Hematopoietic multipotent progenitor cell (in vitro differentiated cells): ENCODE measurements at places on chromosomes 13 and 19. TPM values are rescaled to one million over a fixed set of nuclear protein-coding genes. Genes with fewer than 3 reads are reported as not detected.

- no peak for DNase-seq
Measured at GRCh38 chr19:47529018-47529742, 14.3 kb upstream of the NAPA start.

- DNase-seq = no peak
Measured at GRCh38 chr19:916645-917322, 349 bp upstream of the KISS1R start.

GRCh38 chr13:97211300-97211699 is 10.8 kb upstream of the MBNL2 start:
- no peak for DNase-seq

DNA sequence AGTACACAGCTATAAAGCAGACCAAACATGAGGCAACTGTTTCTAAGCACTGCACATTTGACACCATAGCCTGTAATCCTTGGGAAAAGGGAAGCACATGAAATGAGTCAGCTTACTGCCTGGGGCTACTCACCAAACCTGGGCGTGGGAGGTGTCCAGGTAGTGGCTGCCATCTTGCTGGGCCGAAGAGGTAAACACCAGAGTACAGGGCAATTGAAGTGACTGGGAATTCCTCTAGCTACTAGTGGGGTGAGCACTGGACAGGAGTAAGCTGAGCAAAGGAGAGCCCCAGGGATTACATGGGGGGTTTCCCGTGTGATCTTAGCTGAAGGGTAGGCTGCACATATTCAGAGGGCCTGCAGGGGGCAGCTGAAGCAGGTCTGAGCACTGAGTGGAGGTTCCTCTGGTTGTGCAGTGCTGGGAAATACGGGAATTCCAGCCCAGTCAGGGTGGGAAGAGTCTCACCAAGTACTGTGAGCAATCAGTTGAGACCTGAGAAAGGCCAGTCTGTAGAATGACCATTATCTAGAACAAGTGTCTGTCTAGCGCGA is 140.5 kb downstream of the SLC7A1 start:
- DNase-seq = no peak

GRCh38 chr13:100789968-100790367 is 115.4 kb upstream of the TMTC4 start:
- peak; percentile 25 for DNase-seq

DNA sequence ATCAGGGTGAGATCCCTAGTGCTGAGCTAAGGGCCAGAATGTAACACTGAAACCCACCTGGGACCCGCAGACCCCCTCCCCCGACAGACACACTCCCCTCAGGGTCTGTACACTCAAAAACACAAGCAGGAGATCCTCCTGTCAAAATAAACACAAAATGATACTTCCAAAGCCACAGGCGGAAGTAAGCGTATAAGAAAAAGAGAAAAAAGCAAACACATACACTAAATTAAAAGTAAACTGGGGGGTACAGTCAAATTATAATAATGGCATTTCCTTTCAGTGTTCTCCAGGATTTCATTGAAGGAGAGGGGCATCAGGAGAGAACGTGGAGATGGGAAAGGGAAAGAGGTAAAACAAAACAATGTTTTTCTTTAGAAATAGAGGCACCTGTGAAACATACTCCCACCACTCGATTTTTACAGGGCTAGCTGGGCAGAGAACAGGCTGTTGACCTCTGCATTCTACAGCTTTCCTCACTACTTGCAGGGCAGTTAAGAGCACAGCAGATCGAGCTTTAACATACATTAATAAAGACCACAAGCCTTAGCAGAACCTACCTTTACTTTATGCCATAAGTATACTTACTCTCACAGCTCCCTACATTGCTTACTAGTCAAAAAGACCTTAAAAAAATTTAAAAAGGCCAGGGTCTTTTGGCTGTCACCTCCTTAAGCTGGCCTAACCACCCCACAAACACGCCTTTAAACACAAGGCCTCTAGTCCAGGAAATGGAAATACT is 5.3 kb downstream of the ZIC5 start:
- DNase-seq = no peak

DNA sequence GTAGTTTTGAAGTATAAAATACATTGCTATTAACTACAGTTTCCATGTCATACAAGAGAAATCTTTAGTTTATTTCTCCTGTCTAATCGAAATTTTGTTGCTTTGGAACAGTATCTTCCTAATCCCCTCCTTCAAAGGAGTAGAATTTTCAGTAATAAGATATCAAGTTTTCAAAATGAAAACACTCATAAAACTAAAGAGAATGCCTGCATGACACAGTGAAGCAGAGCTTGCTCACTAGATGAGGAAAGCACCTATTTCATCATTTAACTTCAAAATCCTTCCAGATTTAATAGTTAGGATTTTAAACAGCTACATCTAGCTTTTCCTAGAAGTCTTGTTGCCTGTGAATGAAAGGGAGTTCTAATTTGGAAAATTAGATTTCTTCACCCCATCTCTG is 80.8 kb downstream of the TNFSF11 start:
- DNase-seq = no peak

GRCh38 chr19:38039966-38040365 is 133.0 kb downstream of the SIPA1L3 start:
- no peak for DNase-seq

- no peak for DNase-seq
Measured at GRCh38 chr13:114259374-114259773, 22.0 kb upstream of the UPF3A start.

DNA sequence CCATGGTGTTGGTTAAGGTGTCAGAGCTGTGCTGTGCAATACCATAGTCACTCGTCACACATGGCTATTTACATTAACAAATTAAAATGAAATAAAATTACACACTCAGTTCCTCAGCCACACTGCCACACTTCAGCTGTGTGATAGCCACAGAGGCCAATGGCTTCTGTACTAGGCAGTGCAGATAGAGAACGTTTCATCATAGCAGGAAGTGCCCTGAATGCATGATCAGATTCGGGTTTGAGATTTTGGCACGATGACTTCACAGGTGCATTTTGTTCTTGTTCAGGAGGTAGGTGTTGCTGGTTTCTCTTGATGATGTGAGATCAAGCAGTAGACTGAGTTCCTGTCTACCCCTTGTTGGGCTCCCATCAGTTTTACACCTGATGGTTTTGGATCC is 6.5 kb downstream of the ARMC6 start:
- no peak for DNase-seq

DNA sequence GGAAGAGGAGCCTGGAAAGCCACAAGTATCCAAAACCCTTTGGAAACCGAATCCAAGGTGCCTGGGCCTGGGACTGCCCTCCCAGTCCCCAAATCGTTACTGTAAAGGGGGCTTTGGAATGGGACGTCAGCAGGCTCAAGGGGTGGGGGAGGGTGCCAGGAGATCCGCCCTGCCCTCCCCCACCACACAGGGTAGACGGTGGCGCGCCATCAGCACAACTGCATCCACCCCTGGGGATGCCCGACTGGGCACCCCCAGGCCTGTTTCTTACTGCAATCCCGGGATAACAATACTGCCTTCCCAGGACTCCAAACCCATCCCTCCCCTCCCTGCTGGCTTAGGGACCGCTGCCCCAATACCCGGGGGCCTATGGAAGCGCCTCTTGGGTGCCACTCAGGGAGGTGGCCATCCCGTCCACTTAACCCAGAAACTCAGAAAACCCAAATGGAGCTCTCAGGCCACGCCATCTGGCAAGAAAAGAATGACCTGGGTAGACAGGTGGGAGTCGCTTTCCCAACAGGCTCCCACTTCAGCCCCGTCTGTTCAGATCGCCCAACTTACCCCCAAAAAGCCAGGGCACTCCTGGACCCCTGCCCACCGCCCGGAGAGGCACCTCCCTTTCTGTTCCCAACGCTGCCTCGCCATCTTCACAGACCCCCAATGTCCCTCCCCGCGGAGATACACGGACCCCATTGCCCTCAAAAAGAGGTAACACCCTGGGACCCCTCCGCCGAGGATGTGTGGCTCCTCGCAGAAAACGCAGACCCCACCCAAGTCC is 2.4 kb downstream of the KLF16 start:
- no peak for DNase-seq

GRCh38 chr13:35470671-35471661 is 5.5 kb downstream of the MAB21L1 start:
- DNase-seq = no peak

DNA sequence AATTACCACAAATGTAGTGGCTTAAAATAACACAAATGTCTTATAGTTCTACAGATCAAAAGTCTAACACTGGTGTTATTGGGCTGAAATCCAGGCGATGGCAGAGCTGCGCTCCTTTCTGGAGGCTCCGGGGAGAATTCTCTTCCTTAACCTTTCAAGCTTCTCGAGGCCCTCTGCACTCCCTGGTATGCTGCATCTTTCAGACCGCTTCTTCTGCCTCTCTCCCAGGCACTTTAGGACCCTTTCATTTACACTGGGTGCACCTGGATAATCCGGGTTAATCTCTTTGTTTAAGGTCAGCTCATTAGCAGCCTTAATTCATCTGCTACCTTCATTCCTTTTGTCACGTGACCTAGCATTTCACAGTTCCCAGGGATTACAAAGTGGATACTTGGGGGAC is 211.3 kb upstream of the RFC3 start:
- DNase-seq = no peak

DNA sequence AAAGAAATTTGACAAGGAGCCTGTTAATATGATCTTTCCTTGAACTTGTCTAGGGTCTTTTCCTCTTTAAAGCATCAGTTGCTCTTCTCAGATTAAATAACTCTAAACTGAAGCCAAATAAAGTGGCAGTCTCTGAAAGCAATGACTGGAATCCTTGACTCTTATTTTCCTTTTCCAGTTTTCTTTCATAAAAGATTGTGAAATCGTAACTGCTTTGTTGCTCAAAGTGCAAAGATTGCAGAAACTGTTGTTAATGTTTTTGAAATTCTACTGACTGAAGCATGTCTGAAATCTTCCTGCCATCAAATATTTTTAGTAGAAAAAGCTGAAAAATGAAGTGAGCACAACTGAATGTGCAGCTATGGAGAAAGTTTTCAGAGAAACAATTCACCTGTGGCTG is 1.9 kb downstream of the NHLRC3 start:
- DNase-seq = no peak

DNA sequence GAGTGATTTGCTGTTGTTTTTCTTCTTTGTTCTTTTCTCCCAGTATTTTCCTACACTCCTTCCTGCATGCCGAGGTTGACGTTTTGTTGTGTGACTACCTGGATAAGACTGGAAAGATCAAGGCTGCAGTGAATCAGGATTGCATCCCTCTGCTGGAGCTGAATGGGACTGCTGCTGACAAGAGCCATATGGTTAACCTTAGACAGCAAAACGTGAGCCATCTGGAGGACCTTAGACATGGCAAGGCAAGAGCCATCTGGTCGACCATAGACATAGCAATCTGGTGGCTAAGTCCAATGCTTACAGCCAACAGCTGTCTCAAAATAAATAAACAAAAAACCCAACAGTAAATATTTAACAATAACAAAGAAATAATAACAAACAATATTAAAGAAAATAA is 42.6 kb upstream of the ZNF91 start:
- no peak for DNase-seq

- no peak for DNase-seq
Measured at GRCh38 chr19:46992699-46993535, 26.7 kb upstream of the NPAS1 start.

DNA sequence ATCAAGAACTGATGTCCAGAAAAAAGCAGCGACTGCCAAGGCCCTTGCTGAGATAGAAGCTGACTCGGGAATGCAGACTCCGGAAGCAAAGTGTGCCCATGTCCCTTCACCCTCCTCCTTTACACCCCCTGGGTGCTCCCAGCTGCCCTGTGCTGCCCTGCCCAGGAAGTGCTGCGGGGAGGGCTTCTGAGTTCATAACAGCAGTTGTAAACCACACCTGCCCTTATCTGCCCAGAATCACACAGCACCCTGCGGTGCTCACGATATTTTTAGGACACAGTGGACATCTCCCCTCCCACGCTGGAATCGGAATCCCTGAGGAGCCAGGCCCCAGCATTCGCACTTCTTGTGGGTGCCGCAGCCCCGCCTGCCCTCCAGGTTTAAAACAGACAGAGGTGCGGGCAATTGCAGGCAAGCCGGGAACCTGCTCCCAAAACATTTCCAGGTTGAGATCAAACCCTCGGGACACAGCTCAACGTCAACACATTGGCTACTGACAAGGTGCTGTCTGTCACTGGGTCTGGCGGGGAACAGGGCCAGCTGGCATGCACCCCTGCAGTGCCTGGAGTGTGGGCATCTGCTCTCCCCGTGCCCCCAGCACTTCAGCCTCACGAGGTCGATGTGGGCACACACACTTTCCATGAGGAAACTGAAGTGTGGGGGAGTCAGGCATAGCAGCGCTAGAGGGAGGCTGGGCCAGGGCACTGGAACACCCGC is 36.8 kb downstream of the RAB20 start:
- no peak for DNase-seq

DNA sequence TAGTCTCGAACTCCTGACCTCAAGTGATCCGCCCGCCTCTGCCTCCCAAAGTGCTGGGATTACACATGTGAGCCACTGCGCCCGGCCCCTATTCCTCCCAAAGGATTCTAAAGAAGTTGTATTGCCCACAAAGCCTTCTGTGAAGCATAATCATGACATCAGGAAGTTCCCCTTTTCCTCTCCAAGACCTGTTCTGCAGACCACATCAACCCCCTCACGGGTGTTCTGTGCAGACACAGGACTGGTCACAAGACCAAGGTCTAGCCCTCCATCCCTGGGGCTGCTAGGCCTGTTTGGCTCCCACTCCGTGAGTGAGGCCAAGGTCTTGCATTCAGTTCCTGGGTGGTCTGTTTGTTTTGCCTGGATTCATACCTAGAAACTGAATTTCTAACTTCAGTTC is 178.1 kb downstream of the FLT1 start:
- DNase-seq = peak; percentile 55

GRCh38 chr13:49996161-49996915 is 504 bp upstream of the TRIM13 start:
- peak; percentile 95 for DNase-seq

DNA sequence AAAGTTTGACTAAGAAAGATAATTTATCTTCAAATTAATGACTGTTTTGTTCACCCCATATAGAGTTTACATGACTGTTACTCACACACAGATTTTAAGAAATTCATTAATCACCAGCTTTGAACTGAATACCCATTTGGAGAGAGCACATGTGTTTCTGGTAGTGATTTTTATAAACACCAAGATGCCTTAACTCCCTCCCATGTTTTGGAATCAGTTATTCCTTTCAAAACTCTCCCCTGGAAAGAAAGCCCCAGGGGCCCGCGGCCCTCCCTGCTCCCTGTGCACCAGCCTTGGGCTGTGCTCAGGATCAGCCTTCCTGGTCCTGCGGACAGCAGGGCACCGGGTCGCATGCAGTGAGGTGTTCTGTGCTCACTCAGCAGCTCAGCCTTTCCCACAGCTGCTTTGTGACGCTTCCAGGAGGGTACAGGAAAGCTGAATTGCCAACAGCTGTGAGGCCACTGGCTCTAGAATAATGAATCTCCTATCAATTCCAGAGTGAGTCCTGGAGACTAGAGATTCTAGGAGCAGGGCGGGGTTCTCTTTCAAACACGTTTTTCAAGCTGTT is 483.2 kb downstream of the EFNB2 start:
- DNase-seq = no peak

- no peak for DNase-seq
Measured at GRCh38 chr13:46507981-46508380, 45.0 kb upstream of the LRCH1 start.

GRCh38 chr19:49863935-49864320 is 3.4 kb downstream of the PNKP start:
- DNase-seq = no peak

- DNase-seq = no peak
Measured at GRCh38 chr13:60111691-60112090, 52.0 kb downstream of the DIAPH3 start.

Gene FARP1
- 0.27 TPM for total RNA-seq

Gene SPRED3
- under 0.01 TPM for total RNA-seq

Gene PRSS57
- total RNA-seq = 829 TPM

Gene LILRA1
- 2.7 TPM for total RNA-seq

Gene NLRP11
- total RNA-seq = under 0.01 TPM

Gene IL11
- total RNA-seq = 0.27 TPM

Gene TNFAIP8L1
- total RNA-seq = 19.4 TPM

Gene INAFM1
- total RNA-seq = 2.2 TPM

Gene SOX1
- not detected for total RNA-seq
